ENCODE measurements at places on chromosomes 7 and 10.

- DNase-seq = no peak
Measured at GRCh38 chr10:29980084-29980483, 79.3 kb downstream of the JCAD start.

- DNase-seq = no peak
Measured at GRCh38 chr7:85829817-85830432, 643.1 kb upstream of the SEMA3D start.

GRCh38 chr7:99386584-99387238 is 12.2 kb downstream of the ARPC1B start:
- DNase-seq = no peak

GRCh38 chr7:149257146-149257545 is 4.8 kb upstream of the ZNF783 start:
- DNase-seq = no peak

DNA sequence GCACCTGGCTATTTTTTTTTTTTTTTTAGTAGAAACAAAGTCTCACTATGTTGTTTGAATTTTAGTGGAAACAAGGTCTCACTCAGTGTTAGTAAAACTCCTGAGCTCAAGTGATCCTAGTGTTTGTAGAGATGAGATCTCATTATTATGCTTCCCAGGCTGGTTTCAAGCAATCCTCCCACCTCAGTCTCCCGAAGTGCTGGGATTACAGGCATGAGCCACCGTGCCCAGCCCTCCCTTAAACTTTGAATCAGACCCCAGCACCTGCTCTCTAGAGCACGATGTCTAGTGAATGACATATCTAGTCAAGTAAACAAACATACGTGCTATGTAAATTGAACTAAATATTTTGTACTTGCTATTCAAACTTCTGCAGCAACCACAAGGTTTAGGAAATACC is 105.6 kb upstream of the MYO3A start:
- DNase-seq = no peak

DNA sequence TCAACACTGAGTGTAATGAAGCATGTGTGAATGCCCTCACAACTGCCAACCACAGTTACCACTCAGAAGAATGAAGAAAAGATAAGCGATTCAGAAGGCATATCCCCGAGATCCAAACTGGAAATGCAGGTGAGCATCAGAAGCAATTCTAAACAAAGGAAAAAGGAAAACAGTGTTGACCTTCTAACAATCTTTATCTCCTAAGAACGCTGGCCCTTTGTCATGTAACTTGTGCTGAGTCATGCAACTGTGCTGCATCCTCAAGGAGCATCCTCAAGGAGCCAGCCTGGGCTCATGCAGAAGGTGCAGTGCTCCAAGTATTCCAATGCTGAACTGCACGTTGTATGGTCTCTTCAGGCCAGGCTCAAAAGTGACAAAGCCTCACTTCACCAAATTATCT is 30.6 kb downstream of the SEC61G start:
- DNase-seq = no peak

DNA sequence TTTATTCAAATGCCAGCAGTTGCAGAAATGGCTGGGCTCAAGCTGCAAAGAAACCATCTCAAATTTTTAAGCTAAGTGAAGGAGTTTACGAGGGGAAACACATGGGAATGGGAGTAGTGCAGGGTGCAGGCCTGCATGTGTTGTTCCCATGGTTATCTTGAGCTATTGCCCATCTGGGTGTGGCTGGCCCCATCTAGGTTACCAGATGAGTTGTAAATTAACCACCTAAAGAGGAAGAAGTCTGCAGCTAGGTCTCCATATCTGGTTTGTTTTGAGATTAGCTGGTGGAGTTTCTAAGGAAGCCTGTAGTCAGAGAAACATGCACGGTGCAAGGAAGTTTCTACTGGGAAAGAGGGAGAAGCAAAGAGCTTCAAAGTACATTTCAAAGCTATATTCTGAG is 23.3 kb upstream of the STEAP2 start:
- no peak for DNase-seq

DNA sequence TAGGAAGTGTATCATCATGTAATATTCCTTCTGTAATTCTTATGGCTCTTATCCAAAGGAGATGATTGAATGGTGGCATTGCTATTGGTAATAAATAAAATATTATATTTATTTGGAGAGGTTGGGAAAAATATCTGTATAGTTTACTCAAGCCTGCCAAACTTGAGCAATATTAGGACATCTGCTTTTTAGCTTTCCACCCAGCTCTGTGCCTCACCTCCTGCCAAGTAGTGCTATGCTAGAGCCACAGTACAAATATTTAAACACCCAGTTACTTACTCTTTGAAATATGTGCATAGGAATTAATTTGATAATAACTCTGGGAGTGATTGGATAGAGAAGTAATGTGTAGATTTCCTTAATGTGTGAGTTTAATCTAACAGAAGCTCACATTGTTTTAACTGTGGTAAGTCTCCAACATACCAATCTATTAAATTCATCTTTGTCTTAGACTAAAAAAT is 129.2 kb downstream of the BBS9 start:
- DNase-seq = no peak

DNA sequence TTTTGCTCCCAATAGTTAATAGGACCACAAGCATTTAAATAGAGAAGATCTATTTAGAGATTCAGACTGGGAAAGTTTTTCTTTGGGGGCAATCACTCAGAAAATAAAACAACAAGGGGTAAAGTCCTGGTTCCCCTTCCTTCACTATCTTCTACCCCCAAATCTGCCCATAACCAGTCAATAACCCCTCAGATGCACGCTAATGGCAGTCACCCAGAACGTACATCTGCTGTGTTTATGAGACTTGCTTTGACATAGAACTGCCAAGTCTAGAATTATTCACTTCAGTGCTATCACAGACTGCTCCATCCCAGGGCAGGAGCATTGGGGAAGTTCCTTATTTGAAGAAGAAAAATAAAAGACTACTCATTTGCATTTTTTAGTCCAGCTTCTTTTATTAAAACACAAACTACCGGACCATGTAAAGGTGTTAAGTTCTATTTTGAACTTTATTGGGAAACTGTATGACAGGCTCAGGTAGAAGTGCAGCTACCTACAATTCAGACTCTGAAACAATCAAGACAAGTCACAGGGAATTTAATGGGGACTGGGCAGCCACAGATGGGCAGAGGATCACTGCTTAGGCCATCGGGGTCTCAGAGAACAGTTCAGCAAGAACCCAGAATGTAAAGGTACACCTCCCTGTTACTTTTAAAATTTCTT is 38.4 kb downstream of the ANK3 start:
- no peak for DNase-seq

- DNase-seq = no peak
Measured at GRCh38 chr7:1611708-1612241, 41.9 kb upstream of the PSMG3 start.

DNA sequence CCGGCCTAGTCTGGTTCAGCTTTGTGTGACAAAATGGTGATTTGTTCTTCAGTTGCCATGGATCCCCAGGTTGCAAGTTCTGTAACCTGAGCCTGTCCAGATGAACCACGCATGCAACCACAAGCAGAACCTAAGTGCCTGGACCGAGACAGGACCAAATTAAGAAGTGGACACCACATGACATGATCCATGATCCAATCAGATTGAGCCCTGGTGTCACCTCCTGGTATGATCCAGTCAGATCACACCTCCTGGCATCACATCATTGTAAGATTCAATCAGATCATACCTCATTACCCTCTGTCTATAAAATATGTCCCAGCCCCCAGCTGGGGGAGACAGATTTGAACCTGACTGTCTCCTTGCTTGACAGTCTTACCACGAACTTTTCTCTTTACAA is 70.0 kb downstream of the MALSU1 start:
- DNase-seq = no peak
